ENCODE measurements at places on chromosomes 12 and 14.
A peak's percentile ranks its signal among the peaks of the same experiment; 100 is the strongest.

GRCh38 chr12:113190761-113191160 is 5.2 kb downstream of the RITA1 start:
- no peak for DNase-seq

DNA sequence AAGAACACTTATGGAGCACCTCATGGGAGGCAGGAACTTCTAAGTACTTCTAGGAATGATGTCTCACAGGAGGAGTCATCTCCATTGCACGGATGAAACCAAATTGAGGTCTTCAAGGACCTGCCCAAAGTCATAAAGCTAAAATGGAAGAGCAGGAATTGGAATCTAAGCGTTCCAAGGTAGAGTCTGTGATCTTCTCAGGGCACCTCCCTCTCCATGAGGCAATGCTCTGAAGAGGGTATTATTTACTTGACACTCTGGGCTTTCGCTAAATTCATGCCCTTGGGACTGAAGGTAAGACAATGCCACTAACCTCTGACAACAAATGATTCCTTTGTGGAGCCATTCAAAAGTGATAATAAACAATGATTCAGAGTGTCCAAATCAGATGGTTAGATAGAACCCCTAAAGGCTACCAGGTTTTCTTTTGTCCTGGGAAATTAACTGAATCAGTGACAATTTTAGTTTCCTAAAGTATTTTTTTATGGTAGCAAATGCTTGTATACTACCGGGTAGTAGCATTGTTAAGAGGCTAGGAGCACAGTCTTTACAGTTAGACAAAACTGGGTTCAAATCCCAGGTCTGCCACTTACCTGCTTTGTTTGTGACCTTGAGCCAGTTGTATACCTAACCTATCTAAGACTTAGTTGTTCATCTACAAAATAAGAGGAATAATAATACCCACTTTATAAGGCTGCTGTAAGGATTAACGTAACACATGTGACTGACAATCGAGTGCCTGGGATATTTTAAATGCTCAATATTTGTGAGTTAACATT is 12.3 kb downstream of the HMGA2 start:
- no peak for DNase-seq

- DNase-seq = no peak
These were observed 1006.4 kb upstream of the TMEM132C start for GRCh38 chr12:127260531-127260930.

- no peak for DNase-seq
These were observed 187.5 kb downstream of the RBM19 start for GRCh38 chr12:113778432-113779132.

DNA sequence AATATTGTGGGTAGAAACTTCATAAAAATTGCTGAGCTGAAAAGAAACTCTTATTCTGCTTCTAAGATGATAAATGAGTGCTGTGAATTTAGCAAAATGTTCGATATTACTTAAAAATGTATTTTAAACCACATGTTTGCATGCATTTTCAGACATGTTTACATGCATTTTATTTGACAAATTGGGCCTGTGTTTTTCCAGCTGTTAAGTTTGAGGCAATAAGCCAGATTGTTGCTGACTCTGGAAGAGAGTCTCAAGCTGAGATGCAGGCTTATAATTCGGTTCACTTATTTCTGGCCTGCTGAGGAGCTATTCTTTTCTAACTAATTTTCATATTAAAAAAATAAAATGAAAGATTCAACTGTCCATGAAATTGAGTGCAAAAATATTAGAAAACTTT is 110.1 kb downstream of the SYNE2 start:
- no peak for DNase-seq

DNA sequence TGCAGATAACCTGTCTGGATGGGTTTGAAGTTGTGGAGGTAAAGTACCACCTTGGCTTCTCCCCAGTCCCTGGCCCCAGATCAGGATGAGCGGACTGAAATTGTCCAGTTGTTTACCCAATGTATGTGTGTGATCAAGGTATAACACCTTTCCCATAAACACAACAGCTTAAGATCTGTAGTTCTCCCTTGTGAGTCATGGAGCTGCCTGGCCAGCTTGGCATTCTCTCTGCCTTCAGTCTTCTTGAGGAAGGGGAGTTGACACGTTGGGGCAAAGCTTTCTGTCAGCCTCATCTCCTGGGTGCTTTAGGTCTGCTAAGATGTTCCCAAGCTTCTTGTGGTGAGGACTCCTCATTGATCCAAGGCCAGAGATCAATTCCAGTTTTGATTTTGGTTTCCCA is 6.1 kb downstream of the C1S start:
- no peak for DNase-seq

- no peak for DNase-seq
These were observed 472.8 kb downstream of the RGS6 start for GRCh38 chr14:72404998-72405397.

- DNase-seq = no peak
These were observed 77.7 kb downstream of the PPP2R5C start for GRCh38 chr14:101839236-101839635.

- DNase-seq = peak; percentile 60
These were observed 282.4 kb downstream of the ZFP36L1 start for GRCh38 chr14:68510201-68511128.

- DNase-seq = no peak
These were observed 94.1 kb downstream of the PHETA1 start for GRCh38 chr12:111274777-111275176.

DNA sequence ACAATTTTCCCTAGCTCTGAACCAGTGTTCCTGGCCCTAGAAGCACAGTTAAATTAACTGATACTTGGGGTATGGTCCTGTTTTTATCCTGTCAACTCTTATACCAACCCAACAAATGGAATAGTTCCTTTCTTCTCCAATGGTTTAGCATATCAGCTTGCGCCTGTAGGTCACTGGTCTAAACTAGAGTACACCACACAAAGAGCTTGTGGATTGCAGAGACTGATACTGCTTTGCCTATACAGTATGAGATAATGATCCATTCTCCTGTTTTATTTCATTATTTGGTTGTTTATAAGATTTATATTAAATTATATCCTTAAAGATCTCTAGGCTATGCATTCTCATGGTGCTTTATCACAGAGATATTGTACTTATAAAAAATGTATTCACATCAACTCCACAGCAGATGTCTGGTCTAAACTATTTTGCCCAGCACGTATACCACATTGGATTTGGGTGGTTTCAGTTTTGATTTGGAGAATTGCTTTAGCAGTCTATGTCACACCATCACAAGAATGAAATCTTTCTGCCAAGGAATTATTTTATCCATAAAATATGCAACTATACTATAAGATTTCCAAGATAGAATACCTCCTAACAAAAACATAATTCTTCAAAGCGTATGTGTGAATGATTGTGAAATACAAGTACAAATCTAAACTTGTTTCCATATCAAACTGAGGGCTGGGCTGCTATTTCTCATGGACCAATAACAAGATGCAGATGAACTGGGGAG is 142.1 kb downstream of the SLC16A7 start:
- no peak for DNase-seq

DNA sequence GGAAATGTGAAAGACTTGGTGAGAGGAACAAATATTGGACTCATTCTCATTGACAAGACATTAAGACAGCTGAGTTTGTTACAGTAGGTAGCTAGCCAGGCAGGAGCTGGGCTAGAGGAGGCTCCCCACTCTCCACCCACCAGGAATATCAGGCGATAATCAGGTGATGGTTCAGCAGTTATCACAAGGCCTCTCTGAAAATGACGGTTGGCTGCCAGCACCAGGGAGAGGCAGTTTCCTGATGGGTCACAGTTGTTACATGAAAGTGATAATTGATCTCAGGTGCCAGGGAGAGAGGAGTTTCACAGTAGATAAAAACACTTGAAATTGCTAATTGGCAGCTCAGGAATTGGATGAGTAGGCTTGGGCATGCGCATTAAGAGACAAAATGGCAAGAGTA is 116.5 kb downstream of the TMTC2 start:
- no peak for DNase-seq

- DNase-seq = no peak
These were observed 10.3 kb downstream of the CCDC175 start for GRCh38 chr14:59566296-59566695.

DNA sequence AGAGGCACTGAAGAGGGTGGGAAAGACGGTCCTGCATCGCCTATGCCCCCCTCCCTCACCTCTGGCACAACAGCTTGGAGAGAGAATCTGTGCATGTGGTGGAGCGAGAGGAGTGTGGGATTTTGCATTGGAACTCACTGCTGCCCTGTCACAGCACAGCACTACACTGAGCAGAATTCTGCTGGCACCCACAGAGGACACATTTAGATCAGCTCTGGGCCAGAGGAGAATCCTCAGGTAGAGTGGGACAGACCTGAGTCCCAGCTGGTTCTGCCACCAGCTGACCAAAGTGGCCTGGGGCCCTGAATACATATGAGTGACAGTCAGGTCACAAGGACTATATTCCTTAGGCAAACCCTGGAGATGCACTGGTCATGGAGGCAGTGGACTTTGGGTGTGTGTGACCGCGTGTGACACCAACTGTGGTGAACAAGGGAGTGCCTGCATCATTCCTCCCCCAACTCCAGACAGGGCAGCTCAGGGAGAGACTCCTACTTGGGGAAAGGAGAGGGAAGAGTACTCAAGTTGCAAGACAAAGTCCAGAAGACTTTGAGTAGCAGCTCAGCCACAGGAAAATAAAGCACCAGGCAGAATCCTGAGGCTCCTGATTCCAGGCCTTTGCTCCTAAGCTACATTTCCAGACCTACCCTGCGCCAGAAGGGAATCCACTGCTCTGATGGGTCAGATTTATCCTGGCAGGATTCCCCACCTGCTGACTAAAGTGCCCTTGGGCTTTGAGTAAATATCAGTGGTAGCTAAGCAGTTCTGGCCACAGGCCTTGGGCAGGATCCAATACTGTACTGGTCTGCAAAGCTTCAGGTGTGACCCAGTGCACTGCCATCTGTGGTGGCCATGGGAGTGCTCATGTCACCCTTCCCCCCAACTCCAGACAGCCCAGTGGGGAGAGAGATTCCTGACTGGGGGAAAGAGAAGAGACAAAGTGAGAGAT is 10.6 kb upstream of the ACOT1 start:
- no peak for DNase-seq

GRCh38 chr14:69882116-69882864 is 3.1 kb downstream of the SMOC1 start:
- no peak for DNase-seq

GRCh38 chr12:112116232-112117060 is 7.9 kb upstream of the NAA25 start:
- DNase-seq = no peak

- no peak for DNase-seq
These were observed 34.6 kb upstream of the RPH3A start for GRCh38 chr12:112756918-112757317.

- no peak for DNase-seq
These were observed 28.1 kb downstream of the DYRK2 start for GRCh38 chr12:67676624-67677023.

GRCh38 chr12:89384807-89385206 is 32.5 kb upstream of the DUSP6 start:
- no peak for DNase-seq

DNA sequence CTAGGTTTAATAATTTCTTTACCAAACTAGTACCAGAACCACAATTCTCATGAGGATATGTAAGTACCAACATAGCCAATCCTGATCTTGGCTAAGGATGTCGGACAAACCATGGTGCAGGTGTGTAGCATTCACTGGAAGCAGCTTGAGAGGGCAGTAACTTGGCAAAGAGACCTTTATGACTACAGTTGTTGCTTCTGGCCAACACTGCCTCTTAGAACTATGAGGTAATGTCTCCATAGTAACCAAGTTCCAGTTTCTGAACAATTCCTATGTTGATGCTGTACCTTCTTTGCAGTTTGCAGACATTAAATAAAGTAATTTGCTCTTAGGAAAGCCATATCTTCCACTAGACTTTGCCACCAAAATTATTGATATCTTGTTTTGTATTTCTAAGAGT is at the start of gene LMNTD1:
Gene LMNTD1, minus strand, starts transcription at position 186 of the 400 bp plus-strand sequence. CDS start 324 bp downstream, outside the sequence.
- DNase-seq = peak; percentile 37

DNA sequence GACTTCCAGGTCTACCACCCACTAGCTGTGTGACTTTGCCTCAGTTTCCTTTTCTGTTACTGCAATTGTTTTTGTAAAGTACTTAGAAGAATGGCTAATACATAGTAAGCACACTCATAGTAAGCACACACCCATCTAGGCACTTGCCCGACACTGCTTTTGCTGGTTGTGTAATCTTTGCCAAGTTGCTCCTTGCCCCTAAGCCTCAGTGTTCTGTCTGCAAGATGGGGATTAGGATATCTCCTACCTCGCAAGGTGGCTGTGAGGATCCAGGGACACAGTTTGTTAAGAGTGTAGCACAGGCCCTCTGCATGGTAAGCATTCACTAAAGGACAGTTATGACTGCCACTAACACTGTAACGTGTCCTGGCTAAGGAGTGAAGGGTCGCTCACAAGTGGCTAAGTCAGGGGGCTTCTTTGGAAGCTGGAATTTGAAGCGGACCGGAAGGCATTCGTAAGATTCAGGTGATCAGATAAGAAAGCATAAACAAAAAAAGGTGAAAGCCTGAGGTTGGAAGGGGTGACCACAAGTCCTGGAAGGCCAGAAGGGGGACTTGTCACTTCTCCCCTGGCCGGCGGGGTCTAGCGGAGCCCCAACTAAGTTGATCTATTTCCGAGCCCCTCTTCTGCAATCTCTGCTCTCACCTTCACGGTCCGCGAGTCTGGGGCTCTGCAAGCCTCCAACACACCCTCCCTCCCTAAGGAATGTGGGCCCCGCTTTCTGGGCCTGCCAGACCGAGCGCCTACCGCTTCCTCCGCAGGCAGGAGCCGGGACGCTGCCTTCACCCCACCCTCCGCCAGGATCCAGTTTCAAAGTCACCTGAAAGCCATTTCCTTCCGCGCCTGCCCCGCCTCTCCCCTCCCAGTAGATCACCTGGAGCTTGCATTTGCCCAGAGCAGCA is 1.5 kb upstream of the PLEKHG3 start:
- DNase-seq = no peak

GRCh38 chr12:16330560-16330959 is 16.9 kb upstream of the MGST1 start:
- no peak for DNase-seq

DNA sequence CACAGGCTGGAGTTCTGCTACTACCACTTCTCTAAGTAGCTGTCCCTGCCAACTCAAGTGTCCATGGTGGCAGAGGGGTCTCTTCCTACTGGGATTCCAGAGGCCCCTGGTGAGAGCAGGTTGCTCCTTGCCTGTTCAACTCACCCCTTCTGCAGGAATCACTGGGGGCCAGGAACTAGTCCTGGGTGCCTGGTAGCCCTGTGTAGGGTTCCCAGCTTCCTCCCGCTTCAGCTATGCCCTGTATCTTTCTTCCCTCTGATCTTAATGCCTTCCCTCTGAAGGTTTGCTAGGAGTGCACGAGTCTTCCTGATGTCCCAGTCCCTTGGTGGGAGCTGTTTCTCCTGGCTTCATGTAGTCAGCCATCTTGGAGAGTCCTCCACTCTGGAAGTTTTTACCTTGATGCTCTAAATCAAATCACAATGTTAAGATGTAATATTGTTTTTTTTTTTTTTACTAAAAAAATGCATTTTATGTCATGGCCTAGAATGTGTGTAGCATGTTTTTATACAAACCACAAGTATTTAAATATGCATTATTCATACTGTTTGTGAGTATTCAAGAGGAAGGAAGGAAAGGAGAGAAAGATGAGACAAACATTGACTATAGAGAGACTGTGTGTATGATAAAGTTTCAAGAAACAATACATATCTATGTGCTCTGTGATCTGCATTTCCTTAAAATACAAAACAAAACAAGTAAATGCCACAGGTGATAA is 54.7 kb downstream of the FRS2 start:
- no peak for DNase-seq
